Ascending aorta (tissue), 2 donors: ENCODE measurements at places on chromosomes 1 and 21.

GRCh38 chr1:9907441-9907840, 2.6 kb downstream of the CTNNBIP1 start:
- H3K27me3 ChIP-seq, result no peaks in the 10 kb centered on the region
- no peaks in the 10 kb centered on the region for H3K36me3 ChIP-seq
- peaks cover 5% of the 10 kb centered on the region for H3K4me1 ChIP-seq
- no peak for DNase-seq
- H3K4me3 ChIP-seq, result no peak overlapping the region

GRCh38 chr1:67626090-67626860, 58.7 kb upstream of the GADD45A start:
- no peak overlapping the region for H3K27ac ChIP-seq
- no peaks in the 10 kb centered on the region for H3K4me1 ChIP-seq
- H3K36me3 ChIP-seq, result no peaks in the 10 kb centered on the region
- peak; percentile 27 for DNase-seq
- H3K4me3 ChIP-seq, result no peak overlapping the region

DNA sequence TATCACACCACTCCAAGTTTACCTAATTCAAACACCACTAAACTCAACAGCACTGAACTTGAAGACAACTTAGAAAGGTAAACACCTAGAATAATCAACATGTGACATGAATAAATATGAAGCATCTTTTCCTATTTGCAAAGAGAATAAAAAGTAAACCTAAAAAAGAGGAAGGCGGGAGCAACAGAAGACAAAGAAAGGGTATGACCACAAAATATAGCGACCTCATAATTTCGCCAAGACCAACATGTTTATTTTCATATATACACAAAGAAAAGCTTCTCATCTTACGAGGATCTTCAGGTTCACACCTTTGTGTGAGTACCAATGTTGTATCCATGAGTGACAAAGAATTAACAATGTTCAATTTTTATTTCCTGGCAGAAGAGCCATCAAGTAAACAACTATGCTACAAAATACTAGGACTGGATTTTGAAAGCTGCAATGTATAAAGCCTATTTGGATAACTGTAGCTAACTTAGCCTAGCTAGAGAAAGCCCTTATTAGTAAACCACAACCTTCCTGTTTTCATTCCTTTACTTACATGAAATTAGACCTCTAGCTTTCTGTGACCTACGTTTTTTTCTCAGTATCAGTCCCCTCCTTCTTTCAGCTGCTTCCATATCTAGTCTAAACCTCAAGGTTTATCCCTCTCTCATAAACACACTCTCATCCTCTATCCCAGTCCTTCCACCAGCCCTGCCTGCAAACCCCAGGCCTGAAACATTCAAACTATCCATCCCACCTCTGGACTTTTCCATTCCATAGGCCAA, 21.3 kb upstream of the PHTF1 start:
- H3K27ac ChIP-seq, result no peak overlapping the region
- DNase-seq, result no peak
- peaks cover 27% of the 10 kb centered on the region for H3K4me1 ChIP-seq

- H3K4me3 ChIP-seq, result no peak overlapping the region
- DNase-seq, result no peak
- H3K36me3 ChIP-seq, result no peaks in the 10 kb centered on the region
- no peak overlapping the region for H3K27ac ChIP-seq
- no peaks in the 10 kb centered on the region for H3K27me3 ChIP-seq
Measured at GRCh38 chr1:177923441-177923840, 46.4 kb downstream of the SEC16B start.

GRCh38 chr1:116279715-116280114, 93.3 kb upstream of the ATP1A1 start:
- no peaks in the 10 kb centered on the region for H3K4me1 ChIP-seq
- H3K27ac ChIP-seq, result no peak overlapping the region
- no peak overlapping the region for H3K4me3 ChIP-seq
- no peak for DNase-seq

- DNase-seq, result no peak
- no peaks in the 10 kb centered on the region for H3K36me3 ChIP-seq
- H3K27ac ChIP-seq, result peak overlapping the region; percentile 99
- H3K27me3 ChIP-seq, result no peaks in the 10 kb centered on the region
Measured at GRCh38 chr1:225655509-225656258, 2.8 kb upstream of the ENAH start.
